ENCODE measurements at places on chromosomes 11 and 22.

DNA sequence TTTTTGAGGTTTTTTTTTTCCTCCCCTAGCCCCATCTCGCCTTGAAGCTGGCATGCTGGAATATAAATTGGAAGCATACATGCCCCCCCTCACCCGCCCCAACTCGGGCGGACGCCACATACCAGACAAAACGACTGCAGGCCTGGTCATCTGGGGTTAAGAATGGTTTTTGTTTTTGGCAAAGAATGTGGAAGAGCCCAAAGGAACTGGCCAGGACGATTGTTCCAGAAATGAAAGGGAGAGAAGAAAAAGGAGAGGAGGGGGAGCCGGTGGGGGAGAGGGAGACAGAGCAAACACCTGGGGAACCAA is 25.0 kb downstream of the MN1 start:
- DNase-seq, result no peak

- no peak for DNase-seq
Observed at GRCh38 chr11:27227736-27228135, 135.3 kb downstream of the CCDC34 start.

GRCh38 chr11:119344291-119345010 is 2.1 kb downstream of the MFRP start:
- no peak for DNase-seq

DNA sequence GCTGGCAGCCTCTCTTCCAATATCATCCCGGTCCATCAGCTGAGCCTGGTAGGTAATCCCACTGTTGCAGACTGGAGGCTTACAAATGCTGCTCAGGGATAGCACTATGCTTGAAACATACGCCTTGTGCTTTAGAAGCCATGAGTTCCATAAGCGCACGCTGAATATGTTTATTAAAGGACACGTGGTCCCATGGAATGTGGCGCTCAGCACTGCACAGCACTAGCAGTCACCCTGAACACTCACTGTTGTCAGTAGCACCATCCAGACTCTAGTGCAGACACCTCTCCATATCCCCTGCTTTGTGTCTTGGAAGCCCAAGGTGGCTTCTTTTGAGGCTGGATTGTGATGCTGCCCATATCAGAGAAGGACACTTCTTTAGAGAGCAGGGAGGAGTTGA is 120.9 kb downstream of the MAML2 start:
- no peak for DNase-seq

GRCh38 chr22:30004694-30005093 is 75.6 kb upstream of the HORMAD2 start:
- DNase-seq, result no peak
